ENCODE measurements at places on chromosomes 7 and 10. TPM values are rescaled to one million over a fixed set of nuclear protein-coding genes. Genes with fewer than 3 reads are reported as not detected.

The CLEC2L gene
- polyA plus RNA-seq, result 0.38 TPM

The PSMC2 gene
- polyA plus RNA-seq, result 92.5 TPM

The SFRP5 gene
- polyA plus RNA-seq, result 5.0 TPM

The TUBB8 gene
- not detected for polyA plus RNA-seq

The ASIC3 gene
- 3.1 TPM for polyA plus RNA-seq

The RAPGEF5 gene
- polyA plus RNA-seq, result 12.6 TPM

The TFAM gene
- polyA plus RNA-seq, result 14.4 TPM

The AMPH gene
- 1.0 TPM for polyA plus RNA-seq

The CCDC146 gene
- 3.6 TPM for polyA plus RNA-seq

The MMP21 gene
- polyA plus RNA-seq, result not detected

The CDNF gene
- polyA plus RNA-seq, result not detected

The TRIM50 gene
- polyA plus RNA-seq, result 3.0 TPM

The PDGFA gene
- polyA plus RNA-seq, result 21.6 TPM

The GDF2 gene
- not detected for polyA plus RNA-seq

The OR6B1 gene
- not detected for polyA plus RNA-seq

The PRPS1L1 gene
- polyA plus RNA-seq, result not detected

The MBL2 gene
- polyA plus RNA-seq, result not detected

The HKDC1 gene
- polyA plus RNA-seq, result 8.4 TPM

The PLEKHA1 gene
- 22.8 TPM for polyA plus RNA-seq

The ALOX5 gene
- 24.2 TPM for polyA plus RNA-seq

The ANKRD1 gene
- polyA plus RNA-seq, result 8.4 TPM

The KEL gene
- polyA plus RNA-seq, result 0.69 TPM

The PON1 gene
- polyA plus RNA-seq, result not detected

The TMEM140 gene
- 18.3 TPM for polyA plus RNA-seq

The OR9A2 gene
- polyA plus RNA-seq, result not detected

The PNLIPRP1 gene
- polyA plus RNA-seq, result 0.04 TPM

The GPR15LG gene
- 293 TPM for polyA plus RNA-seq

The RAB19 gene
- polyA plus RNA-seq, result 3.0 TPM

The FRAT2 gene
- polyA plus RNA-seq, result 23.4 TPM

The FAM25A gene
- not detected for polyA plus RNA-seq

The HACD1 gene
- polyA plus RNA-seq, result 3.0 TPM
